ENCODE measurements at places on chromosomes 13 and 19.

- DNase-seq, result no peak
These were observed 2889.6 kb upstream of the PCDH20 start for GRCh38 chr13:64305246-64305645.

- no peak for DNase-seq
These were observed 120.7 kb upstream of the OBI1 start for GRCh38 chr13:78779608-78780007.

DNA sequence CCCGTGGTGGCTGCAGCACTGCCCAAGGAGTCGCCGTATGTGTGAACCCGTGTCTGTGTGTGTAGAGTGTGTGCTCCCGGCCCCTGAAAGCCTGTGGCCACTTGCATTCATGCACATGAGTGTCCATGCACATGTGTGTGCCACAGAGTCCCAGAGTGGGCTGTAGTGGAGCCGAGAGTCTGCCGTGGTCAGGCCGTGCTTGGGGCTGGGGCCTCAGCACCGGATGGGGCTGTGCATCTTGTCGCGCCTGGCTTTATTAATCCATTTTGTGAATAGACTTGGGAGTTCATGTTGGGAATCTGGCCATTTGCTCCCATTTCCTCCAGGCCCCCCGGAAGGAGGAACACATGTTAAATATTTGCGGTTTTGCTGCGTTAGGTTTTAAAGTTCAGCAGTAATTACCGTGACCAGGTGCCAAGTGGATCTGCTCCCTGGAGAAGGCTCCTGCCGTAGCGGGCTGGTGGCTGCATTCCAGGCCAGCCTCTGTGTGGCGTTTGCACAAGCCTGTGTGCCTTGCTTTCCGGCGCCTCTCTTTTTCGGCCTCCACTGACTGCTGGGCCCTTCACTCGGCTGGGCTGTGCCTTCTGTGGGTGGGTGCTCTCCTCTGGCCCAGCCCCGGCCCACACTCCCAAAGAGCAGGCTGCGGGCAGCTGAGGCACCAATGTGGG is 69.2 kb upstream of the KCTD15 start:
- DNase-seq, result no peak

GRCh38 chr19:19335408-19336158 is 15.0 kb downstream of the MAU2 start:
- no peak for DNase-seq

DNA sequence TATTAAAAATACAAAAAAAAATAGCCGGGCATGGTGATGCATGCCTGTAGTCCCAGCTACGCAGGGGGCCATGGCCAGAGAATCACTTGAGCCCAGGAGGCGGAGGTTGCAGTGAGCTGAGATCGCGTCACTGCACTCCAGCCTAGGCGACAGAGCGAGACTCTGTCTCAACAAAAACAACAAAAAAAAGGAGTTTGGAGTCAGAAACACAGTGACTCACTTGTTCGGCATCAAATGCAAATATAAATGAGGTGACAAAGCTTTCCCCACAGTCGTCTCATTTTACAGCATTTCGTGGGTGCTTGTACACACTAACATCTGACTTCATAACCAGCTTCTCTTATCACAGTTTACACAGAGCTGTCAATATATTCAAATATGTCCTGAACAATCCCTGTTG is 11.0 kb downstream of the ZNF665 start:
- no peak for DNase-seq

DNA sequence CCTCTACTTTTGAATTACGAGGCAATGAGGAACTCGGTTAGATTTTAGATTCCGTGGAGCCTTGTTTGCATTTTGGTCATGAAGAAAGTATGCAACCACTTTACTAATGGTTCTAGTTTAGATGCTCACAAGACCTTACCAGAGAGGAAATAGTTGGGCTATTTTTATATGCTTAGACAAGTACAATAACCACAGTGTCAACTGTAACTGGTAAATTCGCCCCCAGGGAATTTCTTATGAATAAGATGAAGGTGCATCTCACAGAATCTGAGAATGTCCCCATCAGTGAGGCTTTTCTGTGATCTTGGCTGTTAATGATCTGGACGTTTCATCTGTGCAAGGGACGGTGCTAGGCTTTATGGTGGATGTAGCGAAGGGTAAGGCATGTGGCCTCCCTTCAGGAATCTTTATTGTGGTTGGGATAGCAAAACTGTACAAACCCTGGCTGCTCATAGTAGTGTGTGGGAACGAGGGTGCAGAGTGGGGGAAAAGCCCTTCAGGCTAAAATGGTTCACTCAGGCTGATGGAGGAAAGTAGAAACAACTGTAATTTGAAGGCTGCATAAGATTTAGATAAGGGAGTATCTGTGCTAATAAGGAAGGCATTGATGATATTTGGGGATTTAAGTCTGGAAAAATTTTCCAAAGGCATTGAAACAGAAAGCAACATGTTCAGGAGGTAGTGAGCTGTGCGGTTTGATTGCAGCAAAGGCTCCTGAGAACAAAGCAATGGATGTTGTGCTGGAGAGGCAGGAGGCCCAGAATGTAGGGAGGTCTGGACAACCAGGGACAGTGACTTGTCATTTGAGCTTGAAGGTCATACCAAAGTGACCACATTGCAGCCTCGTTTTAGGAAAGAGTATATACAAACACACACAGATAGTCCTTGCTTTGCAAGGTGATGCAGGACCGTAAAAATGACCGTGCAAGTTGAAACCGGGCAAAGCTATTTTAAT is 28.4 kb downstream of the UBAC2 start:
- DNase-seq, result no peak

GRCh38 chr13:95335667-95336066 is 34.4 kb upstream of the ABCC4 start:
- no peak for DNase-seq

DNA sequence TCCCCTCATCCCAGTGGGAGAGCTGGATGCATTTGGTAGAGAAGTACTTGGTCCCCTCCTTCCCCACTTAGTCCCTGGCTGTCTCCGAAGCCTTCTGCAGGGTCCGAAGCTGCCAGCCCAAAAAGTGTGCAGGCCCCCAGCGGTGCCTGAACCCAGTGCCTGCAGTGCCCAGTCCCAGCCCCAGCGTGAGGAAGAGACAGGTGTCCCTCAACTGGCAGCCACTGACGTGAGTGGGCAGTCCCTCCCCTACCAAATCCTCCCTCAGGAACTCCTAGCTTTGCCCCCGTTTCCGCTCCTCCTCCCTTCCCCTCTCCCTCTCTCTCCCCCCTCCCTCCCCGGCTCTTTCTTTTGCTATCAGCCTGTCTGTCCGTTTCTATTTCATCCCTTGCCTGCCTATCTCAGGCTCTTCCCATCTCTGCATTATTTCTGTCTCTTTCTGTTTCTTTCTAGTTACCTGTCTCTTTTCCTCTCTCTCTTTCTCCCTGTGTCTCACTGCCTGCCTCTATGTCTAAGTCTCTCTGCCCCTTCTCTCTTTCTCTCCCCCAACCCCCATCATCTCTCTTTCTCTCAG is 1.8 kb upstream of the LTBP4 start:
- peak; percentile 56 for DNase-seq

DNA sequence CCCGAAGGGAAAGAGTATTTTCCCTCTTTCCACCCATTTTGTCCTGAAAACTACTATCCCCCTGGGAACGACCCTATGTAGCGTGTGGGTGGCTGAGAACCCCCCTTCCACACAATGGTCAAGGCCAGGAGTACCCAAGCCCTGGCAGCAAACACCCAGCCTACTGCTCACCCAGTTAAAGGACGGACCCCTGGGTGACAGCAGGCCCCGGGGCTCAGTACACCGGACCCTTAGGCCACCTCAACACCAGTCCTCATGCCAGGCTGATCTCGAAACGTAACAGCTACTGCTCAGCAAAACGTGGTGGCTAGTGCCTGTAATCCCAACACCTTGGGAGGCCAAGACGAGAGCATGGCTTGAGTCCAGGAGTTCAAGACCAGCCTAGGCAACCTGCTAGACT is 1.4 kb downstream of the ANKRD27 start:
- no peak for DNase-seq
